ENCODE measurements at places on chromosomes 5 and 9. TPM values are rescaled to one million over a fixed set of nuclear protein-coding genes. Genes with fewer than 3 reads are reported as not detected.

DNA sequence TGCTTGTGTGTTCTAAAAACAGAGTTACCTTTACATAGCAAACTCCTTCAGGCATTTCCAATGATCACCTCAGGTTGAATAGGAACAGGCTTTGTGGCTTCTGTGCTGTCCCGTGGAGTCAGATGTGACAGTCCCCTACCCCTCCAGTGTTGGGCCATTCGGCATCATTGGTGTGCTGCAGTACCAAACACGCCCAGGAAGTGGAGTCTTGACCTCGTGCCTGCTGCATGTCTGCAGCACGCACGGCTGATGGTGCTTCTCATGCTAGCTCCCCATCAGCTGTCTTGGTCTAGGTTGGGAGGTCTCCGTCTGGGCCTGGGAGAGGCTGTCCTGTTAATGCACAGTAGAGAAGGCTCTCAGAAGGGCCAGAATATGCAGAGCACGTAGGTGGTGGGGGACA is 42.5 kb upstream of the PHF2 start:
- no peak for DNase-seq

- DNase-seq: no peak
Observed at GRCh38 chr5:4532705-4533080, 607.4 kb upstream of the ADAMTS16 start.

DNA sequence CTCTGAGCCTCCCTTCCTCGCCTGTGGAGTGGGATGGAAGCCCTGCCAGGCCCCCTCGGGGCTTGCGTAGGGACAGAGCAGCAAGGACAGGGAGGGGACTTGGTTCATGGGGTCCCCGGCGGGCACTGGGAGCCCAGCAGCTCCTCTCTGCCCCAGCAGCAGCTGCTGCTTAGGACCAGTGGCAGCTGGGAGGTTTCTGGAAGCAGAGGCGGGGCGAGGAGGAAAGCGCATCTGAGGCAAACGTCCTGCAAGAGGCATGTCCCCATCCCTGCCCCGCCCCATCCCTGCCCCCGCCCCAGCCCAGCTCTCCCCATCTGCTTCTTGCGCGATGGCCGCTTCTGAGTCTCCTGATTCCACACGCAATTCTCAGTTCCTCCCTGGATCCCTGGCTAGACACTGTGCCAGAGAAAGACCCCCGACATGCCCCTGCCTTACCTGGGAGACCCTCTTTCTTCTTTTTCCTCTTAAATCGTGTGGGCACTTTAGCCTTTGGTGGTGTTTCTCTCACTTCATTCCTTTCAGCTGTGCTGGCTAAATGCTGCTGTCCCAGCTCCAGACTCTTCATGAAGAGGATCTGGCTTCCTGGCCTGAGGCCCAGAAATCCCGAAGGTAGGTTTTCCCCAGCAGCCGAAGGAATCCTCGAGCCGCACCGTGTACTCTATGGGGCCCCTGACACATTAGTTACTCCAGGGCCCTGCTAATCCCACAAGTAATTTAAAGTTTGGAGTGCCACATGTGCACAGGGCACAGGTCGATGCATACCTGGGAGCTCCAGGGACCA is 4.4 kb upstream of the OR2S2 start:
- DNase-seq: no peak

DNA sequence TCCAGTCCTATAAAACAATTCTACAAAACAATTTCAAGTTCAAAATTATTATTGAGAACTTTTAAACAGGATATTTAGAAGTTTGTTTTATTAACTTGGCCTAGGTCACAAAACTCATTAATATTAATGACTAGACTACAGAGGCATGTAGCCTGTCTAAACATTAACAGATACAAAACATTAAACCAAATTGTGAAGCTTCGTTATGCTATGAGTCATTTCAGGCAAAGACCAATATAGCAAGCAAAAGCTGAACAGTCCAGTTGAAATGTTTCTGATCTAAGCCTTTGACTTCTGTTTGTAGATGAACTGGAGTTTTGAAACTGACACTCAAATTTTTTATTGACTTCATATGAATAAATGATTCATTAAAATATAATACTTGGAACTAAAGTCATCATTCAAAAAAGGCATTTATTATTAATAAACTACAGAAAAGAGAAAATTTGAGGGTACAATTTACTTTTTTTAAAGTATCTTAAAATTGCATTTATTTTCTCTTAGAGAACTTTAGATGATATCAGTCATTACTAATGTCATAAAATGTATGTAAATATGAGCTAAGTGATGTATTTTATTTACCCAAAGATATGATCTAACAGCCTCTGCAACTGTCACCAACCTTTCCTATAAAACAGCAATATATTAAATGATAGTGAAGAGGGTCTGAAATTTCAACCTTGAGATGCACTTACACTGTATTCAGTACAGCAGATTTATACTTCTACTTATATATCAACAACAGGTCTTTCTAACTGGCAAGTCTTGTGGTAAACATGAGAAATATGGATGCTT is 188.8 kb downstream of the COMMD10 start:
- no peak for DNase-seq

DNA sequence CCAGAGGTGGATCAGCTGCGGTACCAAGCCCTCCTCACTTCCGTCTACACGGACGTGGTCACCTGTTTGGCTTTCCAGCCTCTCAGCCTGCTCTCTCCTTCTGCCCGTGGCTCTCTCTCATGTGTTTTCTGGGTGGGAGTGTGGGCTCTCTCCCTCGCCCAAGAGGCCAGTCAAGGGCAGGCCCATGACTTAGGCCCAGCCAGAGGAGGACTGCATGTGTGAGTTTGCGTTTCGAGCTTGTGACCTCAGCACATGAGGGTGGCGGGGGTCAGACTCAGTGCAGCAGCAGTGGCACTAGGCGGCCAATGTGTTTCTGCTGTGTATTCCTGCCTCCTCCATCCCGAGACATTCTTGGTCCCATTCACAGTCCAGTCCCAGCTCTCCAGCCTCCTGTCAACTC is 82.5 kb upstream of the SMIM23 start:
- no peak for DNase-seq

Gene SLC6A3
- not detected for total RNA-seq

Gene IL33
- 4.0 TPM for total RNA-seq

Gene WDR38
- not detected for total RNA-seq

All from psoas muscle (tissue), 8 donors.